ENCODE measurements at places on chromosomes 1 and 21. TPM values are rescaled to one million over a fixed set of nuclear protein-coding genes. Genes with fewer than 3 reads are reported as not detected.

GUCA2B gene
- polyA plus RNA-seq, result not detected

DNA sequence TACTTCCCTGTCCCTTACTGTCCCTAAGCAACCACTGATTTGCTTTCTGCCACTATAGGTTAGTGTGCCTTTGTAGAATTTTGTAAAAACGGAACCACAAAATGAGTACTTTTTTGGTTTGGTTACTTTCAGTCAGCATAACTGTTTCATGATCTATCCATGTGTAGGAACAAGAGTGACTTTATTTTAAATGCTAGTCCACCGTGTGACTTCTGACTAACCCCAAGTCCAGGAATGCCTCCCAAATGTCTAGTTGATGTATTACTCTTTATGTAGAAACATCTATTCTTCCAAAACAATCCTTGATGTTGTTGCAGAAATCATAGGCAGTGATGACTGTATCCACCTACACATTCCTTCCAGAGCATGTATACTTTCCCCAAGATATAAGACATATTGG lies 21.3 kb downstream of the ATPAF1 start:
- DNase-seq, result no peak

DNA sequence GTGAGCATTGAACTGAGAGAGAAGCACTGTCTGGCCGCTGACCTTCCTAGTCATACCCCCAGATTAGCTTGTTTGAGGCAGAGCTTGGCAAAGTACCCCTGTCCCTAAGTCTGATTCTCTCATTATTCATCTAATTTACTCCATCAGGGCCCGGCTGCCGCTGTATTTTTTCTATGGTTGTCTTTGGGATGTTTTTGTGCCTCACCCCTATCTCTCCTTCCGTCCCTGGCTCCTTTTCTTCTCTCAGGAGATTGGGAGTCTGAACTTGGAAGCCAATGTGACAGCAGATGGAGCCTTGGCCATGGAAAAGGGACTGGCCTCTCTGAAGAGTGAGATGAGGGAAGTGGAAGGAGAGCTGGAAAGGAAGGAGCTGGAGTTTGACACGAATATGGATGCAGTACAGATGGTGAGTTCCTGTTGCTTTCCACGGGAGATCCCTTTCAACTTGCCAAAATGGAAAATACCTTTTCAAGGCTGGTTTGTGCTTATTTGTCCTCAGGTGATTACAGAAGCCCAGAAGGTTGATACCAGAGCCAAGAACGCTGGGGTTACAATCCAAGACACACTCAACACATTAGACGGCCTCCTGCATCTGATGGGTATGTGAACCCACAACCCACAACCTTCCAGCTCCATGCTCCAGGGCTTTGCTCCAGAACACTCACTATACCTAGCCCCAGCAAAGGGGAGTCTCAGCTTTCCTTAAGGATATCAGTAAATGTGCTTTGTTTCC lies 53.9 kb downstream of the LAMC2 start:
- no peak for DNase-seq

ARHGAP30 gene
- polyA plus RNA-seq, result 2.2 TPM

DNA sequence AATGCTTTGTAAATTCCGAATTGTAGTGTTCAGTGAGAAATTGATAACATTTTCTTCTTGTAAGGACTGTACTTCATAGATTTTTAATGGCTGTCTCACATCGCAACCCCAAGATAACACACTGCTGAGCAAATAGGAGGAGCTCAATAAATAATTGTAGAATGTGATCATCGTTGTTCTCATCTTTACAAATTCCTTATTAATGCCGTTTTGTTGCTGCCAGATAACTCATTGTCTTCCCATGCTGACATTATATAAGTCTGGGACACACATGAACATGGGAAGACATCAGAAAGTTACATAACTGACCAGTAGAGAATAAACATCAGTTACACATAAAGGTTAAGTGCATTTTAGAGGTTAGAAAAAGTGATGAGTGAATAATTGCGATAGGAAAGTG lies 46.4 kb upstream of the TSPAN2 start:
- no peak for DNase-seq

GRCh38 chr21:45158491-45159423 lies 84.4 kb downstream of the ADARB1 start:
- no peak for DNase-seq

GRCh38 chr1:27306892-27307761 lies 14.8 kb upstream of the TMEM222 start:
- peak; percentile 55 for DNase-seq

S100A7A gene
- not detected for polyA plus RNA-seq

DNA sequence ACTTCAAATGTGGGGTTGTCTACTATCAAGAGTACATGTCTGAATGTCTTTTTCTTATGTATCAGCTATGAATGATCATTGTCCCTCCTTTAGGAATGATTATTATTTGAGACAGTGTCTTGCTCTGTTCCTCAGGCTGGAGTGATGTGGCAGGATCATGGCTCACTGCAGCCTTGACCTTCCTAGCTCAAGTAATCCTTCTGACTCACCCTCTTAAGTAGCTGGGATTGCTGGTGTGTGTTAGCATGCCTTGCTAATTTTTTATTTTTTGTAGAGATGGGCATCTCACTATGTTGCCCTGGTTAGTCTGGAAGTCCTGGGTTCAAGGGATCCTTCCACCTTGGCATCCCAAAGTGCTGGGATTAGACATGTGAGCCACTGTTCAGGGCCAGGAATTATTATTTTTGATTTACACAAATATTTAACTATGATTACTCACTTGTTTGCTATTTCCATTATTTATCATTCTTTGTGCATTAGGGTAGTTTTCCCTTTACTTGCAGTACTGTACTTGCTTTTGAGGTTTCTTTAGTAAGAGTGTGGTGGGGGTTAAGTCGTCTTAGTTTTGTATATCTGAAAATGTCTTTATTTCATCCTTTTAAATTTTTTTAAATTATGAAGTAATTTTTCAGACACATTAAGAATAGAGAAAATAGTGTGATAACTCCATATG lies 12.8 kb downstream of the S100A7 start:
- DNase-seq, result no peak

TCHHL1 gene
- polyA plus RNA-seq, result not detected

C1QC gene
- polyA plus RNA-seq, result 8.8 TPM

DNA sequence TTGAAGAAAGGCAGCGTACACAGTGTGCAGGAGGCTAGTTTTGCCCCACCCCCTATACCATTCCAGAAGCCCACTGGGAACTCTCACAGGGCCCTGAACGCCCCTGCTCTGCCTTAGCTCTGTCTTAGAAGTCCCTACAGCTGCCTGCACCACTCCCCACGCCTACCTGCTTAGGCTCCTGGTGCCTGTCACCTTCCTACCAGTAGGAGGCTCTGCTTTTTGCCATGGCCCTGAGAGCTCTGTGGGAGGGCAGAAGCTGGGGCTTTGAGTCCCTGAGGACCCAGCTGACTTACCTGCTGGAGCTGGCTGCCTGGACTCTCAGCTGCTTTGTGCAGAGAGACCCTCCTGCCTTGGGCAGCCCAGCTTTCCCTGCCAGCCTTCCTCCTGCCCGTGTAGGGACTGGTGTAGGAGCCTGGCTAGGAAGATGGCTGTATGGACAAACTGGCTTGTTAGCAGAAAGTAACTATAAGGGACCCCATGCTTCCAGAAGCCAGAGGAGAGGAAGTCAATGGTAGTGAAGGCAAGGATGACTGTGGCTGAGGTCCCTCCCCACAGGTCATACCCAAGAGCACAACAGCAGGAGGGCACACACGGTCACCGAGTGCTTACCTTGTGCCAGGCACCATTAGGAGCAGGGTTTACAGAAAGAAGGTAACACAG lies 9.8 kb upstream of the CELSR2 start:
- no peak for DNase-seq

GRCh38 chr1:85427849-85428248 lies 37.1 kb downstream of the DDAH1 start:
- no peak for DNase-seq

DNA sequence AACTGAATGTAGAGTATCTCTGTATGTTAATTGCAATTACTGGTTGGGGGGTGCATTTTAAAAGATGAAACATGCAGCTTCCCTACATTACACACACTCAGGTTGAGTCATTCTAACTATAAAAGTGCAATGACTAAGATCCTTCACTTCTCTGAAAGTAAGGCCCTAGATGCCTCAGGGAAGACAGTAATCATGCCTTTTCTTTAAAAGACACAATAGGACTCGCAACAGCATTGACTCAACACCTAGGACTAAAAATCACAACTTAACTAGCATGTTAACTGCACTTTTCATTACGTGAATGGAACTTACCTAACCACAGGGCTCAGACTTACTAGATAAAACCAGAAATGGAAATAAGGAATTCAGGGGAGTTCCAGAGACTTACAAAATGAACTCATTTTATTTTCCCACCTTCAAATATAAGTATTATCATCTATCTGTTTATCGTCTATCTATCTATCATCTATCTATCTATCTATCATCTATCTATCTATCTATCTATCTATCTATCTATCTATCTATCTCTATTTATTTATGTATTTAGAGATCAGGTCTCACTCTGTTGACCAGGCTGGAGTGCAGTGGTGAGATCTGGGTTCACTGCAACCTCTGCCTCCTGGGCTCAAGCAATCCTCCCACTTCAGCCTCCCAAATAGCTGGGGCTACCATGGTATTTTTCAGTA lies 47.8 kb downstream of the CHML start:
- no peak for DNase-seq

DNA sequence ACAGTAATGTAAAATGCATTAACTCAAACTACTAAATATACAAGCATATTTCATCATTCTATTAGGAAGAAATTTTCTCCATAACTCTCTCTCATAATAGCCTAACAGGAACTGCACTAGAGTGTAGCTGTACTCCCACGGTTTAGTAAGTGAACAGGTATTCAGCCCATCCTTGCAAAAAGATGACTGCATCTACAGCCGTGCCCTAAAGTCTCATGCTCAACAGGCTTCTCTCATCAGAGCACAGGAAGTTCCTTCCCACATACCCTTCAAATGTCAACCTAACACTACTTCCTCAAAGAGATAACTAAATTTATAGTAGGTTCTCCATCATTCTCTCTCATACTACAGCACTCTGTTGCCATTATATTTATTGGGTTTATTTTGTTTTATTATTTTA lies 251.6 kb downstream of the AKT3 start:
- no peak for DNase-seq

DNA sequence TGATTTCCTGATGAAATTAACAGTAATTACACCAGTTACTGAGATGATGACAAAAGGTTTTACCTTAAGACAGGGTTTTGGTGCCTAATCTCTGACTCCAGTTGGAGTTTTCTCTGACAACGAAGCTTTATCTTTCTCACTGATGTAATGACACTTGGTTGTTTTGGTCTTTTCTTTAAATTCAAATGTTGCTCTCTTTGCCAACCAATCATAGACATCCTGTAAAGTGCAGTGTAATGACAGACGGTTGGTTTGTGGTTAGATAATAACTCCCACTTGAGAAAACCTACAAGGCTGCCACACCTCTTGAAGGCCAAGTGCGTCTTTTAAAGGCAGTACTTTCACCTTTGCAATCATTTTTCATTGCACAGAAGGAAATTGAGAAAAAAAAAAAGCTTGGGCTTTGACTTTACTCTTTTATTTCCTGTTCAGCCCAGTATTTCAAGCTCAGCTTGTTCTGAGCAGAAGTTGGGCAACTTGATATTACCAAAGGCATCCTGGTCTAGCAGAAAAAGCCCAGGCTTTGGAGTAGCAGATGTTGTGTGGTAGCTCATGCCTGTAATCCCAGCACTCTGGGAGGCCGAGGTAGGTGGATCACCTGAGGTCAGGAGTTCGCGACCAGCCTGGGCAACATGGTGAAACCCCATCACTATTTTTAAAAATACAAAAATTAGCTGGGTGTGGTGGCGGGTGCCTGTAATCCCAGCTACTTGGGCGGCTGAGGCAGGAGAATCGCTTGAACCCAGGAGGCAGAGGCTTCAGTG lies 14.9 kb downstream of the PDIK1L start:
- no peak for DNase-seq

CA14 gene
- polyA plus RNA-seq, result 9.6 TPM

GRCh38 chr1:151653397-151653796 lies 41.5 kb downstream of the SNX27 start:
- DNase-seq, result no peak

DNA sequence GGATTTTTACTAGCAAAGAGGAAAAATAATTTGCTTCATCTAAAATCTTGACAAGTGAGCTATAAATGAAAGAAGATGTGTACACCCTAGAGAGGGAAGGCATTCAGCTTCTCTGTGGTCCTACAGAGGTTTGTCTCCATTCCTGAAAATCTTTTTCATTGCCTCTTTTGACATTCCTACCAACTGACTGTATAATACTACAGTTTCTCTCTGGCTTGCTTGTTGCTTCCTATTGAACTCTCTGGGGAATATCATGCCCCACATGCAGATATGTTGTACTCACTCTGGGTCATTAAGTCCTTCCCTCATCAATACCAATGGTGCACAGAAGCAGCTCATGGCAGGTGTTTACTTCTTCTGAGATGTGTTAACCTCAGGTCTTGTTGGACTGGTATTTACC lies 371.2 kb upstream of the PLXNA2 start:
- DNase-seq, result no peak

DNA sequence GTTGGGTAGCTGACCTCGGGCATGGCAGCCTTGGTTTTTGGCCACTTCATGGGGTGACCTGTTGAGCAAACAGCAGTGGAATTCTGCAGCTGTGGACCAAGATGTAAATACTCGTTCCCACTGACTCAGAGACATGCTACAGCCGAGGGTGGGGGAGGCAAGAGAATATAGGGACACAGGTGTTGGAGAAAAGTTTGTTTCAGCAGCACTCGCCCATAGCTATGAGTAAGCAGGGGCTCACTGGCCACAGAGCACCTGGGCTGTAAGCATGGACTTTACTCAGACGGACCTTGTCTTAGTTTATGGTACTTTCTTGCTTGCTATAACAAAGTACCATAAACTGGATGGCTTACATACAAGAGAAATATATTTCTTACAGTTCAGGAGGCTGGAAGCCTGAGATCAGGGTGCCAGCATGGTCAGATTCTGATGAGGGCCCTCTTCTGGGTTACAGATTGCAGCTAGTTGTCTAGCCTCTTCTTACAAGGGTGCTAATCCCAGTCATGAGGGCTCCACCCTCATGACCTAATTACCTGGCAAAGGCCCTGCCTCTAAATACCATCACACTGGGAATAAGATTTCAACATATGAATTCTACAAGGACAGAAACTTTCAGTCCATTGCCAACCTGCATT lies 437.2 kb upstream of the DAB1 start:
- DNase-seq, result no peak

VCAM1 gene
- polyA plus RNA-seq, result 44.6 TPM

DNA sequence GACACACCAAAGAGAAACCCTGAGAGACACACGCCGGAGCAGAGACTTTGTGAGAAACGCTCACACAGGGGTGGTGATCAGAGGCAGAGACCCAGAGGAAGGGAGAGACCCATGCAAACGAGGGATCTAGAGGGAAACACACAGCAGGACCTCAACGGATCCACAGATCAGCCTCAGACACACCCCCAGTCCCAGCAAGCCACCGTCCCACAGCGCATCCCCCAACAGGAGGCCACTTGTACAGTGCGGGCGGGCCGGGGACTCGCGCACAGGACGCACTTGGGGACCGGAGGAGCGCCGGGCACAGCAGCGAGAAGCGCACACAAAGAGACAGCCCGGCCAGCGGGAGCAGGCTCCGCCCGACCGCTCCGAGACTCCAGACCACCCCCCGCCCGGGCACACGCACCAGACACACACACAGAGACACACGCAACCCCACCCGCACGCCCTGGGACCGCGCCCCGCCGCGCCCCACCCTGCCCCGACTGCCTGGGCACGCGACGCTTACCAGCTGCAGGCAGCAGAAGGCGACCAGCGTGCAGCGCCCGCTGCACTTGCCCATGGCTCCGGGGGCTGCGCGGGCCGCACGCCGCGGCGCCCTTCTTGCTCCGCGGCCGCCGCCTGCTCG lies 587 bp downstream of the NKAIN1 start:
- no peak for DNase-seq

All from left kidney (tissue), 8 donors.